AG10803 (cell line): ENCODE measurements at places on chromosomes 1 and 21.

DNA sequence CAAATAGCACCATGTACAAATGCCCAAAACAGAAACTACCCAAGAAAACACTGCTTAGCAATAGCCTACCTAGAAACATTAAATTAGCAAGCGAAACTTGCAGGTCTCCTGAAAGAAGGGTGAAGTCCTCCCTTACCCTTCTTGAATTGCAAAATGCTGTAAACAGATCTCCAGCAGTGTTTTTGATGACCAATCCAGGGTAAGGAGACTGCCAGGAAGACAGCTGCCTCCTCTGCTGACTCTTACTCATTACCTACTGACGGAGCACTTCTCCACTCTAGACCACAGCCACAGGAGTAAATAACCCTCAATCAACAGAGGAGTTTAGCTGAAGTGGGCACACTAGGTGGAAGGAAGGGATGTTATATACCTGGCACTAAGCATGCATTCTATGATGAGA lies 32.2 kb upstream of the GADD45A start:
- DNase-seq: peak; percentile 81

GRCh38 chr1:172821609-172822274 lies 162.8 kb downstream of the FASLG start:
- DNase-seq: peak; percentile 80

DNA sequence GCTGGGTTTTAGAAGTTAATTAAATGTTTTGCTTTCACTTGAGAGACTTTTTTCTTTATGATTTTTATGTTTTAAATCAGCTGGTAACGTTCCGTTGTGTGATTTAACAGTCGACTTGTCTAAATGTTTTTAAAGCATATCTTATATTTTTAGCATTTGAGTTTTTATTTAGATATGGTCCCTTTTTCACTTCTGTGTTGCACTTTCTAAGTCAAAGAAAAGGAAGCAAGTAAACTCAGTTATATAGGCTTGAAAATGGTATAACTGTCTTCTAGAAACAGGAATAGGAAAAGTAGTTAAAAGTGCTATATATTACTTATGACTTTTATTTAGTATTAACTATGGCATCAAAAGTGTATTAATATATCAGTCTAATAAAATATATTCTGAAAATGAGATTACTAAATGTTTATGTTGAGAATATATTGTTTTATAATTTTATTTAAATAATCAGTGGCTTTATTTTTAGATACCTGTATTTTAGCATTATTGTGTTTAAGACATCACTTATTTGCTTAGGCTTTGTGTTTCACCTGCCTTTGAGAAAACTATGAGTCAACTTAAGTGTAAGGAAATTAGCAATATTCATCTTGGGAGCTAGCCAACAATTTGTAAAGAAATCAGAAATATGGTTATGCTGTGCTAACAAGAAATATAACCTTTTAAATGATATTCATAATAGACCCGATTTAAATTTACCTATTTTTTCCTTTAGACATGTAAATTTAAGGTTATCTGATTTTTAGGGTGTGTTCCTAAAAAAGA lies 60.5 kb downstream of the RABGAP1L start:
- DNase-seq: no peak

- DNase-seq: peak; percentile 66
These were observed 55.5 kb downstream of the FOXO6 start for GRCh38 chr1:41416552-41417334.

DNA sequence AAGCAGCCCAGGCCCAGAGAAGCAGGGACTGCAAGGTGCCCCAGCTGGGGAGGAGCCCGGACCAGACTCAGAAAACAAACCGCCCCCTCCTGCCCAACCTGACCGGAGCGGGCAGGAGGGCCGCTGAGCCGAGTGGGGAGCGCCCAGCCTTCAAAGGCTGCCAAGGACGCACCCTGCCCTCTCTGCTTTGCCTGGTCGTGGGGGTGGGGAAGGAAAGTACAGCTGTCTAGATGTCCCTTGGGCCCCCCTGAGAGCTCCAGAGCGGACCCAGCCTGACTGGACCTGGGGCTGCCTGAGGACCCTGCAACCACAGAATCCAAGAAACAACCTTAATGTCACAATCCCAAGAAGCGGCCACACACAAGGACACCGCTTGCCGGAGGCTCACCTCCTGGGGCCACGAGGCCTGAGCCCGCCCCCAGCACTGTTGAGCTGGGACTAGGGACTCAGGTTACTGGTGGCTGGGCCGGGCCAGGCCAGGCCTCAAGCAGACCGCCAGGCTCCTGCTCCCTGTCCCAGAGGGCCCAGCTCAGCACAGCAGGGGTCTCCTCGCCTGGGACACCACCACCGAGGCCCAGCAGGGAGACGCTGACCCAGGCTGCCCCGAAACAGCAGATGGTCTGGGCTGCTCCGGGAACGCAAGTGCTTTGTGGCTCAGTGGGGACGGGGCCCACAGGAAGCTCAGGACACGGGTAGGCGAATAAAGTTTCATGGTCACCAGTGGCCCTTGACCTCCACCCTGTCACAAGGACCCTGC lies 1.4 kb downstream of the DVL1 start:
- DNase-seq: no peak

GRCh38 chr21:22890656-22891055 lies 1892.4 kb downstream of the NCAM2 start:
- no peak for DNase-seq

- DNase-seq: no peak
These were observed 971.0 kb downstream of the NCAM2 start for GRCh38 chr21:21969211-21969610.

DNA sequence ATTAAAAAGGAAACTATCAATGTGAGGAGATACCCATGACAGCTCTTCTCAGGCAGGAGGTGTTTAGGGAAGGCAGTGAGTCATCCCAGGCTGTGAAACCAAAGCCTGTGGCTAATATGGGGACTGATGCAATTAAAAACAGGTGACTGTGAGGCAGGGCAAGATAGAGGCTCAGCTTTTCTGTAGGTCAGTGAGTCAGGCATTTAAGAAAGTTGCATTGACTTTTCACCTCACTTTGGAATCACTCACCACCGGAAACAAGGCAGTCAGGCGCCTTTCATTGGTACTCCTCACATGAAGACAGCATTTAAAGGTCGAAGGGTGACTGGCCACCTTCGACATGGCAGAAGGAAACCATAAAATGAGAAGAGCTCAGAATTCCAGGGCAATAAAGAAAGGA lies 54.5 kb downstream of the PAPPA2 start:
- peak; percentile 19 for DNase-seq

GRCh38 chr1:9438431-9439073 lies 100.7 kb upstream of the SLC25A33 start:
- DNase-seq: peak; percentile 79

GRCh38 chr1:30024411-30025195 lies 698.8 kb downstream of the MATN1 start:
- no peak for DNase-seq

GRCh38 chr1:115980998-115981993 lies 5.0 kb downstream of the SLC22A15 start:
- DNase-seq: peak; percentile 69

GRCh38 chr1:43282220-43283195 lies 2.9 kb downstream of the C1orf210 start:
- no peak for DNase-seq

GRCh38 chr21:42157606-42158310 lies 61.2 kb upstream of the ABCG1 start:
- DNase-seq: no peak

GRCh38 chr21:27021801-27022200 lies 54.9 kb upstream of the ADAMTS5 start:
- DNase-seq: peak; percentile 43

GRCh38 chr1:225845571-225846259 lies 35.8 kb downstream of the EPHX1 start:
- DNase-seq: peak; percentile 80

DNA sequence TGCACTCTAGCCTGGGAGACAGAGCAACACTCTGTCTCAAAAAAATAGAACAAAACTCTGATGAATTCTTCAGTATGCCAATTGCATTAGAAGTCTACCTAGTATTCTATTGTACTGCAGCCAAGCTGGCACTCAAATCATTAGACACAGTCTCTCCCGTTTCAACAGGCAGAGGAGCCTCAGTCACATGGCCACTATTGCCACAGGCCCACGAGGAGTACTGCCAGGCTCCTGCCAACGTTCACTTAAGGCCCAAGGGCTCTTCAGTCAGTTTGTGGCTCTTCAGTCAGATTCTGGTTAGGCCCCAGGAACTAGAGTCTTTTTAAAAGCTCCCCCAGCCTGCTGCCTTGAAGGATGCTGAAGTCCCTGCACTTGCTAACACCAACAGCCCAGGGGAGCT lies 73.4 kb downstream of the SH3BGR start:
- DNase-seq: no peak

GRCh38 chr1:60672449-60672848 lies 409.9 kb upstream of the NFIA start:
- DNase-seq: no peak

GRCh38 chr1:64001038-64001437 lies 202.4 kb upstream of the UBE2U start:
- DNase-seq: no peak

- no peak for DNase-seq
These were observed 101.8 kb upstream of the ARTN start for GRCh38 chr1:43831851-43832250.

DNA sequence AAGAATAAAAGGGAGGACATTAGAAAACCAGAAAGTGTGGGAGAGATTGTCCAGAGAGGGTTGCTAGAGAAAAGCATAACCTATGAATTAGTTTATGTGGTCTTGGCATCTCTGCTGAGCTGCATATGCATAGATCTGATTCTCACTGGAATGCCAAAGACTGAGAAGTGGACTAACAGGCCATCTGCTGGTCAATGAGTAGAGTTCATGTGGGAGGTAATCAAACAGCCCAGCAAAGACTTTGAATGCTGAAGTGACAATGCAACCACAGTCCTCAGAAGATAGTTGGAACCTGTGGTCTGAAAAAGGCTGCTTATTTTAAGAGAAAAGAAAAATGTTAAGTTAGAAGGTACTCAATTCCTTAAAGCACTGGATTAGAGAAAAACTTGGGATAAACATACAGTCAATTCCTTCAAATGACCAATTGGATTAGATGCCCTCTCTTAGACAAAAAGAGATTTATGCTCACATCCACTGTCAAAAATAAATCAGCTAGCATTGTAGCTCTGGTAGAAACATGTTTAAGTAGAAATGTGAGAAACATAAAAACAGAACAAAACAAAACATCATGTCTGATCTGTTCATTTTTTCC lies 382.8 kb downstream of the AMY1C start:
- no peak for DNase-seq

GRCh38 chr1:2170211-2170610 lies 24.4 kb downstream of the FAAP20 start:
- peak; percentile 61 for DNase-seq

GRCh38 chr1:208202333-208202995 lies 41.7 kb downstream of the PLXNA2 start:
- no peak for DNase-seq

DNA sequence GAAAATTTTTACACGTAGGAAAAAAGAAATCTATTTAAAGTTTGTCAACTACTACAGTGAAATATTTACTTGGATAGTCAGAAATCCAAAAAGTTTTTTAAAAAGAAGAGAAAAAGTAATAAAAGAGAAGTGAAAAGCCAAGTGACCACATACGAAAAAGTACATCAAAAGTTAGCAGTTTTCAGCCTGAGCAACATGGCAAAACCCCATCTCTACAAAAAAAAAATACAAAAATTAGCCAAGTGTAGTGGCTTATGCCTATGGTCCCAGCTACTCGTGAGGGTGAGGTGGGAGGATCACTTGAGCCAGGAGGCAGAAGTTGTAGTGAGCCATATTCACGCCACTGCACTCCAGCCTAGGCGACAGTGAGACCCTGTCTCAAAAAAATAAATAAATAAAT lies 5.2 kb upstream of the MR1 start:
- no peak for DNase-seq

DNA sequence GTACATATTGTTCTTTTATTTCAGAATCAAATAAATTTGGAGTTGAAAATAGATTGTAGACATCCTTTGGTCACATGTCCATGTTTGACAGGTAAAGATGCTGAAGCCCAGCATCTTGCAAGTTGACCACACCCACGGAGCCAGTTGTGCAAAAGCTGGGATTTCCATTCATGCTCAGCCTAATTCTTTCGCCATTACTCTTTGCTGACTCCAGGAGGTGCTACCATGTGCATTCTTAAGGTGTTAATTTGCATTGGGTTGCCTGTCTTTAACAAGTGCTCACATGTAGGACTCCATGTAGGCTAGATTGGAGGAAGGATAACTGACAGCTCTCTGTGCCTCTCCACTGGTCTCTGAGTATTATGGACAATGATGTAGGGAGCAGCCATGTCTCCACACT lies 660.7 kb downstream of the LMO4 start:
- DNase-seq: no peak

GRCh38 chr1:161768986-161769672 lies 3.0 kb downstream of the ATF6 start:
- DNase-seq: no peak

- no peak for DNase-seq
These were observed 70.1 kb downstream of the FCRL5 start for GRCh38 chr1:157482174-157482573.

GRCh38 chr1:96804648-96805047 lies 83.1 kb downstream of the PTBP2 start:
- DNase-seq: no peak

DNA sequence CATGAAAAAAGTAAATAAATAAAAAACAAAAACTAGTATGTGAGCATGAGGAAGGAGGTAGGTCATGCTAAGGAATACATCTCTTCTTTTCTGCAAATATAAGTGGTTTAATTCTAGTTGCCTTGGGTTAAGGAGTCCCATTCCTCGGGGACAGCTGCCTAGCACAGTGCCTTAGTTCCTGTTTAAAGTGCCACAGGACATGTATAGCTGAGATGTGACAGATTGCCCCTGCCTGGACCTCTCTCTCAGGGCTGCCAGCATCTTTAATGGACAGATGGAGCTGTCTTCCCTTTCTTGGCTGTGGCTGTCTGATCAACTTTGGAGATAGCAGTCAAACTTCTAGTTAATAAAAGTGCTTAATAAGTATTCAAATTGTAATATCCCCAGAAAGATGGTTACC lies 50.0 kb downstream of the TSEN15 start:
- DNase-seq: no peak

GRCh38 chr1:65821386-65821785 lies 28.7 kb downstream of the PDE4B start:
- no peak for DNase-seq

DNA sequence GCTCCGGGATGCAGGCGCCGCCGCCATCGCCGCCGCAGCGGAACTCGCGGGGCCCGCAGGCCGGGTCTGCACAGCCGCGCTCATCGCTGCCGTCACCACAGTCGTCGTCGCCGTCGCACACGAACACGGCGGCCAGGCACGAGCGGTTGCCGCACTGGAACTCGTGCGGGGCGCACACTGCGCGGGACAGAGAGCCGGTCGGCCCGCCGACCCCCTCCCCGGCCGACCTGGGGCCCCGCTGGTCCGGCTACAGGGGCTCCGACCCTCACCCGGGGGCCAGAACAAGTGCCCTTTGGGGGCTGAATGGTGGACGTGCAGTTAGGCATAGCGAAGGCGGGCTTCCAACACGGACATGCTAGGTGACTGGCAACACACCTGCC lies 38.6 kb upstream of the MAGOH start:
- DNase-seq: no peak

DNA sequence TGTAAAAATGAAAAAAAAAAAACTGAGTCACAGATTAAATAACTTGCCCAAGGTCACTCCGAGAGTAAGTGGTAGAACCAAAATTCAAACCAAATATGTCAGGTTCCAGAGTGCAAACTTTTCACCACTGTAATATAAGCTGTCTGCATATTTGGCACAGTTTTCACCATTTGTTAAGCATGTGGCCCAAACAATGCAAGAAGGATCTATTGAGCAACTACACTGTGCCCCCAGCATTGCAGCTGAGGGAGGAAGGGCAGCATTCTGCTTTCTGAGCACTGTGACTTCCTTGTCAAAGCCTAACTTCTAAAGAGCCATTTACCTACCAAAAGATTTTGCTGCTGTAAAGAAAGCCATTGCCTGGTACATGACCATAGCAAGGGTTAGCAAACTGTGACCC lies 133.4 kb downstream of the SYT2 start:
- DNase-seq: peak; percentile 96
